RPMI8226 (cell line): ENCODE measurements at places on chromosomes 3 and 15.

DNA sequence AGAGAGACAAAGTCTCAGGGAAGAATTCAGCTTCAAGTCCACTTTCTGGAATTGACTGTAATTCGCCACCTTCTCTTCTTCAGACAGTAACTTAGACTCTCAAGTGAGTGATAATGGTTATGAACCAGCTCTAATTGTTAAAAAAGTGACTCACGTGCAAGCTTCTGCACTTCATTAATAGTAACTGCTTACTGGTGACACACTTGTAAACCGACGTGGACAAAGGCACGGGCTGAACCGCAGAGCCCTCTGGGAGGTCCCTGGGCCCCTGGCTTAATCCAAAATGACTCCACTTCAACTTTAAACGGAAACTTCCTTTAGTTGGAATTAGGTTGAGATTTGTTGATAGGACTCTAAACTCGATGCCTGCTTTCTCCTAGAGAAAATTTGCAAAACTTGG, 17.0 kb downstream of the MUC4 start:
- DNase-seq: no peak

- no peak for DNase-seq
Measured at GRCh38 chr3:125050488-125051090, 5.2 kb downstream of the HEG1 start.

GRCh38 chr15:91196768-91197167, 96.7 kb downstream of the SV2B start:
- DNase-seq: no peak

GRCh38 chr15:91456921-91457320, 356.9 kb downstream of the SV2B start:
- no peak for DNase-seq

- no peak for DNase-seq
Measured at GRCh38 chr3:109640146-109640652, 302.9 kb upstream of the DPPA4 start.

GRCh38 chr15:42670451-42670850, 66.5 kb downstream of the CDAN1 start:
- no peak for DNase-seq

- no peak for DNase-seq
Measured at GRCh38 chr15:43134157-43134635, 810 bp downstream of the TMEM62 start.

DNA sequence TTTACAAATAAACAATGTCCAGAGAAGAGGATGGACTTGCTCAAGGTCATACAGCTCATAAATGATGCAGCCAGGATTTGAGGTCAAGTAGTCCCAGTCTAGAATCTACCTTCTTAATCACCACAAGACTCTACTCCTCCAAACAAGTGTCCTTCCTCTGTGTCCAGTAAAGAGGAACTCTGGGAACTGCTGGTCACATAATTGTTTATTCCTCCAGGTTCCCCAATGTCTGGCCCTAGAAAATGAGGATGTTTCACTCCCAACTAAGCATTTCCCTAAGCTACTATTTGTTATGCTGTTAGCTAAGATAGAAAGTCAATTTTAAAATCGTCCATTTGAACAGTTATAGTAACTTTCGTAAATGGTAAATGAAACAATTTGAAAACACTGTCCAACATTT, 192.4 kb downstream of the FHIT start:
- no peak for DNase-seq
